ENCODE measurements at places on chromosomes 1 and 21.
A peak's percentile ranks its signal among the peaks of the same experiment; 100 is the strongest.

DNA sequence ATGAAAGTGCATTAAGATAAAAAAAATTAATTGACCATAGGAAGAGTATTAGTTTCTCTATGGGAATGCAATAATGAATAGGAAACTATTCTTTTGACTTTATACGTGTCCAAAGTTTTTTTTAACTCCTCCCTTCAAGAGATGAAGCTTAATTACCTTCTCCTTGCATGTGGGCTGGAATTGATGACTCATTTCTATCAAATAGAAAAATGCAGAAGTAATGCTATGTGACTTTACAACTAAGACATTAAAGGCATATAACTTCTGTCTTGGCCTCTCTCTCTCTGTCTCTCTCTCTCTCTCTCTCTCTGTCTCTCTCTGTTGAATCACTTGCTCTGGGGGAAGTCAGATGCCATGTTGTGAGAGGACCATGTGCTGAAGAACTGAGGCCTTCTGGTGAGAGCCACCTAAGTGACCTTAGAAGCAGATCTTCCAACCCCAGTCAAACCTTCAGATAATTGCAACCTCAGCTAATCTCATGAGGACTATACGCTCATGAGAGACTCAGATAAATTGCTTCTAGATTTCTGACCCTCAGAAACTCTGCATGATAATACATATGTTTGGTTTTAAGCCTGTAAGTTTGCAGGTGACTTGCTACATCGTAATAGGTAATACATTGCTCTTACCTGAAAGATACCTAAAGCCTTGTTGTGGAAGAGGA, 414.2 kb downstream of the KCNT2 start:
- no peak for DNase-seq

GRCh38 chr1:60342569-60342968, 269.0 kb upstream of the C1orf87 start:
- DNase-seq: no peak

- DNase-seq: no peak
Measured at GRCh38 chr1:40423264-40423642, 27.0 kb upstream of the ZFP69B start.

DNA sequence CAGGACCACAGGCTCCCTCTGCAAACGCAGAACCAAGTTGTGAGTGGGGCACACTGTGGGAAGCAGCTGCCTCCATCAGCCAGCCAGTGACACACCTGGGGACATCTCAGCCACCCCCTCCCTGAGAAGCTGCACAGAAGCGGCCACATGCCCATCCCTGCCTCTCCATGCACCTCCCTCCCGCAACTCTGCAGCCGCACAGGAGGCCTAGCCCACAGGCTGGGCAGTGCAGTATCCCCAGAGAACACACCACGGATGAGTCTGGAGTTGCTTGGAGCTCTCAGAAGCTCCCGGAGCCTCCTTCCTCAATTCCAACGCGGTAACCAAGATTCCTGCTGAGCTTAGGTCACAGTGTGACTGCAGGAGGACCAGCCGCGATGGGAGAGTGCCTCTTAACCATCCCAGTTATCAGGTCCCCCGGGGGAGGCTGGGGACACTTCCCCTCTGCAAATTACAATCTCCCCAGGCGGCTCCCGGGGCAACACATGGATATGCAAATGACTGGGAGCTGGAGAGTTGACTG, 1.2 kb upstream of the WNT3A start:
- DNase-seq: no peak

DNA sequence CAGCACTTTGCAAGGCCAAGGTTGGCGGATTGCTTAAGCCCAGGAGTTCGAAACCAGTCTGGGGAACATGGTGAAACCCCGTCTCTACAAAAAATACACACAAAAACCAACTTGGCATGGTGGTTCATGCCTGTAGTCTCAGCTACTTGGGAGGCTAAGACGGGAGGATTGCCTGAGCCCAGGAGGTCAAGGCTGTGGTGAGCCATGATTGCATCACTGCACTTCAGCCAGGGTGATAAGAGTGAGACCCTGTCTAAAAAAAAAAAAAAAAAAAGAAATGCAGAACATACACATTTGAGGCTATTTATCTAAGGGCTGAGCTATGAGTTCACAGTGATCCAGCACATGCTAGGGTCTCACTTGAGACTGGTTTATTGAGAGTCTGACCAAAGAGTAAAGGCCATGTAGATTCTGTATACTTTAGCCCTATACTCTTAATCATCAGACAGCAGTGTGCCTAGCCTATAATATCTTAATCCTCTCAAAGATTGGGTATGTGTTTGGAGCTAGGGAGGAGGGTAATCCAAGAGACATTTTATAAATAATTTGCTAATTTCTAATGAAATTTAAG, 23.9 kb downstream of the RNF2 start:
- DNase-seq: no peak

- no peak for DNase-seq
Measured at GRCh38 chr1:214997685-214998084, 84.9 kb upstream of the KCNK2 start.

DNA sequence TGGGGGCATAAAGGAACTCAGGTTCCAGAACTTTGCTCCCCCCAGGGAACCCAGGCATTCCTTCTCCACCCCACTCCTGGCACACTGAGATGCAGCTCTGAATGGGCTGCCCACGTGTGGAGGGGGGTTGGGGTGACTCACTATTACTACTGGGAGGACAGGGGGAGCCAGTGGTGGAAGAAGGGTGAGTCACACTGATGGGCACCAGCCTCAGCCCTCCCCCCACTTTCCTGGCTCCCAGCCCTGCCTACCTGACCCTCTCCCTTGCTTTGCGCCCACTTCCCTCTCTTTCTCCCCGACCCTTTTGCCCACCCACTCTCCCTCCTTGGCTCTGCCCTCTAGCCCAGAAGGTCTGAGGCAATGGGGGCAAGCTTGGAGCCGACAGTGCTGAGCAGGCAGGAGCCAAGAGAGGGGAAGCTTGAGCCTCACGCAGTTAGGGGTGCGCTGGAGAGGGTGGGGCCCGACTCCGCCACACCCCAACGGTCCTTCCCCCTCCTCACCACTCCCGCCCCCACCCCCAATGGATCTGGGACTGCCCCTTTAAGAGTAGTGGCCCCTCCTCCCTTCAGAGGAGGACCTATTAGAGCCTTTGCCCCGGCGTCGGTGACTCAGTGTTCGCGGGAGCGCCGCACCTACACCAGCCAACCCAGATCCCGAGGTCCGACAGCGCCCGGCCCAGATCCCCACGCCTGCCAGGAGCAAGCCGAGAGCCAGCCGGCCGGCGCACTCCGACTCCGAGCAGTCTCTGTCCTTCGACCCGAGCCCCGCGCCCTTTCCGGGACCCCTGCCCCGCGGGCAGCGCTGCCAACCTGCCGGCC, at the start of gene LMNA:
TSS of gene LMNA (plus strand) at position 611 of the 818 bp plus-strand sequence. CDS start 208 bp downstream, outside the sequence.
- peak; percentile 20 for DNase-seq

GRCh38 chr1:245458234-245458633, 303.4 kb downstream of the KIF26B start:
- no peak for DNase-seq

DNA sequence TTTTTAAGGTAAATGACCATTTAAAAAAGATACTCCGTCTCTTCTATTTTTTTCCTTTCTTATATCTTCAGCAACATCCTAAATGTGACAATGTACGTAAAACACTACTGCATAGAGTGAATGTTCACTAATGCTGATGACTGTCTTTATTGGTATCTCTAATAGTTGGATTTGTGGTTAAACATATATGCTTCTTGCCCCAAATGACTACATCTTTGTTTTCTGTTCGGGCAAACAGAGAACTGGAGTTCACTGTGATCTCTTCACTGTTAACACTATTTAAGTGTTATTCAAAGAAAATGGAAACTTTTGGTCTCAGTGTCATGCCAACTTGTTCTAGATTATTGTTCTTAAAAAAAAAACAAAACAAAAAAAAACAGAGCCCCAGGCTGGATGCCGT, 109.4 kb downstream of the KIF26B start:
- DNase-seq: no peak

GRCh38 chr1:87961992-87962391, 633.3 kb downstream of the LMO4 start:
- no peak for DNase-seq

- DNase-seq: no peak
Measured at GRCh38 chr1:154626456-154627256, 18.7 kb upstream of the ADAR start.

DNA sequence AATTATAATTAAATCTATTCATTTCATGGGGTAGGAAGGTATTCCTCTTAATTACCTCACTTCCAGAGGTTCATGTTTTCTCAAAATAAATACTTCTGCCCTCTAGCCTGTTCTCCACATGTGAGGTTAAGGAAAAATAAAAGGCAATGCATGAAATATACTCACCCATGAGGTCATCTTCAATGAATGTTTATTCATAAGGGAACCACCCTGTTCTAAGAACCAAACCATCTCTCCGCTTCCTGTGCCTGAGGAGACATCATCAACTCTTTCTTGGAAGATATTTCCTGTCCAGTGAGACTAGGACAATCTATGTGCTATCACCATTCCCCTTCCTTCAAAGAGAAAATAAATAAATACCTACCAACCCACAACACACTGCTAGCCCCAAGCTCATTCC, 513.7 kb upstream of the PLXNA2 start:
- no peak for DNase-seq

DNA sequence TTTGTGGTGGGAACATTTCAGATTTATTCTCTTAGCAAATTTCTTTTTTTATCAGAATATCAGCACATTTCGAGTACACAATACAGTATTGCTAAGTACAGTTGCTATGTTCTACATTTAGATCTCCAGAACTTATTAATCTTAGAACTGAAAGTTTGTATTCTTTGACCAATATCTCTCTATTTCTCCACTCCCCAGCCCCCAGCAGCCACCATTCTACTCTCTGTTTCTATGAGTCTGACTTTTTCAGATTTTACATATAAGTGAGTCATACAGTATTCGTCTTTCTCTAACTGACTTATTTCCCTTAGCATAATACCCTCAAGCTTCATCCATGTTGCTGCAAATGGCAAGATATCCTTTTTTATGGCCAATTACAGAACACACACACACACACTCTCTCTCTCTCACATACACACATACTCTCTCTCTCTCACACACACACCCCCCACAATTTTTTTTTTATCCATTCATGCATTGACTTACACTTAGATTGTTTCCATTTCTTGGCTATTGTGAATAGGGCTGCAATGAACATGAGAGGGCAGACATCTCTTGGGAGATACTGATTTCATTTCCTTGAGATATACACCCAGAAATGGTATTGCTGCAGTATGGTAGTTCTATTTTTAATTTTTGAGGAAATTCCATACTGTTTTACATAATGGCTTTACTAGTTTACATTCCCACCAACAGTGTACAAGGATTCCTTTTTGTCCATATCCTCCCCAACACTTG, 15.7 kb downstream of the RPTN start:
- no peak for DNase-seq

DNA sequence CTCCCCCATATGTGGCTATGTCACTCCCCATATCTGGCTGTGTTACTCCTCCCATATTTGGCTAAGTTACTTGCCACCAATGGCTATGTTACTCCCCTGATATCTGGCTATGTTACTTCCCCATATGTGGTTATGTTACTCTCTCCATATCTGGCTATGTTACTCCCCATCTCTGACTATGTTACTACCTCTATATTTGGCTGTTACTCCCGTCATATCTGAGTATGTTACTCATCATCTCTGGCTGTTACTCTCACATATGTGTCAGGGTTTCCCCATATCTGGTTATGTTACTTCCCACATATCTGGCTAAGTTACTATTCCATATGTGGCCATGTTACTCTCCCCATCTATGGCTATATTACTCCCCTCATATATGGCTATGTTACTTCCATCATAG, 50.3 kb upstream of the MAP10 start:
- DNase-seq: no peak

- no peak for DNase-seq
Measured at GRCh38 chr1:206657751-206658150, 22.4 kb downstream of the DYRK3 start.

- no peak for DNase-seq
Measured at GRCh38 chr1:87100271-87100670, 185.8 kb downstream of the HS2ST1 start.

- DNase-seq: no peak
Measured at GRCh38 chr21:45269861-45270260, 17.8 kb downstream of the POFUT2 start.

DNA sequence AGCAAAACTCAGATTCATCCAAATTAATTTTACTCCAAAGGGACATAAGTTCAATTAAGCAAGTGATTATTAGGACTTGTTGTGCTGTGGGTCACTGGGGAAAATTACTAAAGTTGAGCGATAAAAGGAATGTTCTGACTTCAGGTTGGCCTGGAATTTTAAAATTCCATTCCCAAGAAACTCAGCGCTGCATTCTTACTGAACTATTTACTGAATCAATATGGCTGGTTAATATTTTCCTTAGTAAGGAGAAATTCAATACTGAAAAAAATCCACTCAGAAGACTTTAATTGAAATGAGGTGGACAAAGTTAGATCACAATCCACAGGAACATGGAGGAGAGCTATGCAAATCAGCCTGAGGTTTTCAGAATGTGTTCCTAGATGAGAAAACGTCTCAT, 578.9 kb upstream of the NR5A2 start:
- no peak for DNase-seq

GRCh38 chr1:167043752-167044488, 46.3 kb downstream of the GPA33 start:
- DNase-seq: peak; percentile 60

- DNase-seq: no peak
Measured at GRCh38 chr1:6003568-6004411, 11.6 kb upstream of the NPHP4 start.

GRCh38 chr1:218565377-218565776, 220.2 kb downstream of the TGFB2 start:
- DNase-seq: no peak

DNA sequence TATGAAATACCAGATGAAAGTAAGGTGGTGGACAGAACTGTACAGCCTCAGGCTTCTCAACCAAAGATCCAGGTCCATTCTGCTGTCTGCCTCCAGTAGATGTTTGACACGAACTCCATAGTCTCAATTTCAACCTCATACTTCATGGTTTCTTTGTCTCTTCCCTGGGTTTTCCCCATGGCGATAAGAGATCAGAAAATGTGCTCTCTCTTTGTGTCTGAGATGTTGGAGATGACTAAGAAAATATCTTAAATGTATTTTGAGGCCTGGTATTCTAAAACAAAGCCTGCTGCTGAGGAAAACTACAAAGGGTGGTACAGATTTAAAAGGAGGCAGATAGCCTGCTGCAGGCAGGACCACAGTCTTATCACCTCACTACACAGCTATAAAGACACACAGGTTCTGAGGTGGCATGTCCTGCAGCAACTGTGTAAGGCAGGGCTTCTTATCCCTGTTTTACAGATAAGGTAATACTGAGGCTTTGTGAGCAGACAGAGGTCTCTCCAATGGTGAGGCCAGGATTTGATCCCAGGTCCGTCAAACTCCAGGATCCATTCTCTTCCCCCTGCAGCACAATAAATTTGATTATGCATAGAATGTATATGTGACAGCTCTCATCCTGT, 40.0 kb upstream of the CACNA1E start:
- no peak for DNase-seq

- DNase-seq: no peak
Measured at GRCh38 chr1:14108356-14109275, 408.6 kb downstream of the PRDM2 start.

DNA sequence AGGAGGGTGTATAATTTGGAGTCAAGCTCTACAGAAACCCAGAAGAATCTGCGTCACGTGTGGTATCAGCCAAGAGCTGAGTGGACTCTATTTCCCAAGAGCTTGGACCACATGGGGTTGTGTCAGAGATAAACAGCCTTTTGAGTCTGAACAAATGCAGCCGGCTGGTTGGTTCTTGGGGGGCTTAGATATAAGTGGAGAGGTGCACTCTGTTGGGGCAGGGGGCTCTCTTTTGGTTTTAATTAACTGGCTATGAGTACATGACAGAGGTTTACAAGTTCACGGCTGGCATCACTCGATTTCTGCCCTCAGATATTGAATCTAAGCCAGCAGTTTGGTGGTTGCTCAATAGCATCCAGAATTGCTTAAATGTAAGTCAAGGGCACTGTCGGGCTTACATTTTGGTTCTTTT, 501 bp upstream of the MRAP start:
- DNase-seq: no peak

Data from stimulated activated naive CD4-positive, alpha-beta T cell (primary cell).